ENCODE measurements at places on chromosomes 12 and 14.

DNA sequence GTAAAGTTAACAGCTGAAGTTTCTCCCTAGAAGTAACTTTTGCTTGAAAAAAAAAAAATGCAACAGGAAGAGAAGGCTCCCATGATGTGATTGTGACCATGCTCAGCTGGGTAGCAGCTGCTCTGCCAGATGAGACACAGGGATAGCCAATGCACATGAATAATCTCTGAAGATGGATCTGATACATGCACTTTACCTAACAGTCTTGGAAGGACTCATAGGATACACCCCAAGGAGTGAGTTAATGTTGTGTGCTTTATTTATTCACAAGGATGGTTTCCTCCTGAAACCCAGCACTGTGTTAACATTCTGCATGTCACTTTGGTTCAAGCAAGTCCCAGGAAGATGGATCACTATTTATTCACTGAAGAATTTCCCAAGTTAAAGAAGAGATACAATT, 46.5 kb downstream of the NDUFA12 start:
- no peak for DNase-seq

DNA sequence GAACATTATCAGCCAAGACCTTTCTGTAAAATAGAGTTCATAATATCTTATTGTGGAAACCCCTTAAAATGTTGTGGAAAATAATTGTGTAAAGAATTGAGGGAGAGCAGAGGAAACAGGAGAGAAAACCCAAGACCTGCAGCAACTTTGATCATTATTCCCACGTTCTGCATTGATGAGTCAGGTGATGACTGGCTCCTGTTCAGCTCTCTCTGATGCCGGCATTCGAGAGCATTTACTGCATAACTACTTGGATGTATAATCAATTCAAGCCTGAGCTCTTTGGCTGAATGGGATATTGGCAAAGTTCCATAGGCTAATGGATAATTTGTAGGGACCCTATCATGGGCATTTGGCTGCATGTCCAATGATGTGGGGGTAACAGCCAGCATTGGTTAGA, 176.3 kb upstream of the ARID2 start:
- DNase-seq = no peak

DNA sequence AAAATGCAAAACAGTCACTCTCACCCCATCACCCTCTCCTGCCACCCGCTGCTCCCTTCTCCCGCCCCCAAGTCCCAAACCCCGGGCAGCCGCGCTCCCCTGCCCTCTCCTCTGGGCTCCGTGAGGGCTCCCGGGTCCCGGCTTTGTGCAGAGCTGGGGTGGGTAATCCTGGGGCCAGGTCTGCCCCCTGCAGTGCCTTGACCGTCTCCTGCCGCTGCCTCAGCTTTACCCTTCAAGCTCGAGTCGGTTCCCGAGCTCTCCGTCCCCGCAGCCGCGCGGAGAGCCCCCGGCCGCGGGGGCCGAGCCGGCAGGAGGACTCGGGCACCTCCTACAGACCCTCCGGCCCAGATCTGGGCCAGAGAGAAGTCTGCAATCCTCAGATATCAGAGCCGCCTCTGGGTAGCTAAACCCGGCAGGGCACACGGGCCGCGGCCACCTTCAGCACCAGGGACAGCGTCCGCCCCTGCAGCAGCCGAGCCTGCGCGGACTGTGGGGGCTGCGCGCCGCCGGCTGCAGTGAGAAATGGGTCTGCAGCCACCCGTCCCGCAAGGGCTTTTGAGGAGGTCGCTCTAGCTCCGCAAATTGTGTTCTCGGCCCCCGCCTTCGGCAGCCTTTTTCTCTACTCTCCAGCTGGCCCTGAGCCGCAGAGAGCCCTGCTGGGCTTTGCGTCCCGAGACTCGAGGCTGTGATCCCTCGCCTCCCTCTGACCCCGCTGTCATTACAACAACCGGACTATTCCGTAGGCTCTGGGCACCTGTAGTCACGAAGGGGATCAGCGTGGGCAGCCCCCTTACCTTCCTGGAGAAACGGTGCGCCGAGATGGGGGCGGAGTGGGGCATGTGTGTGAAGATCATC, 1.2 kb downstream of the PRMT8 start:
- DNase-seq = peak; percentile 80

- peak; percentile 45 for DNase-seq
Measured at GRCh38 chr12:13211859-13212664, 15.5 kb downstream of the EMP1 start.

DNA sequence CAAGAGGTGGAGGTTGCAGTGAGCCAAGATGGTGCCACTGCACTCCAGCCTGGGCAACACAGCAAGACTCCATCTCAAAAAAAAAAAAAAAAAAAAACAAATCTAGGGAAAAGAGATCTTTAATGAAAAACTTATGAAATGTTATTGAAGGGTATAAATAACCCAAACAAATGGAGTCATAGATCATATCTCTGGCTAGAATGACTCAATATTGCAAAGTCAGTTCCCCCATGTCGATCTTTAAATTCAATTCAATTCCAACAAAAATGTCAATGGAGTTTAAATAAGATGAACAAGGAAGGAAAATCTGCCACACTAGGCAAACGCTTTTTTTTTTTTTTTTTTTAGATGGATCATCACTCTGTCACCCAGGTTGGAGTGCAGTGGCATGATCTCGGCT, 78.7 kb downstream of the R3HDM2 start:
- no peak for DNase-seq

DNA sequence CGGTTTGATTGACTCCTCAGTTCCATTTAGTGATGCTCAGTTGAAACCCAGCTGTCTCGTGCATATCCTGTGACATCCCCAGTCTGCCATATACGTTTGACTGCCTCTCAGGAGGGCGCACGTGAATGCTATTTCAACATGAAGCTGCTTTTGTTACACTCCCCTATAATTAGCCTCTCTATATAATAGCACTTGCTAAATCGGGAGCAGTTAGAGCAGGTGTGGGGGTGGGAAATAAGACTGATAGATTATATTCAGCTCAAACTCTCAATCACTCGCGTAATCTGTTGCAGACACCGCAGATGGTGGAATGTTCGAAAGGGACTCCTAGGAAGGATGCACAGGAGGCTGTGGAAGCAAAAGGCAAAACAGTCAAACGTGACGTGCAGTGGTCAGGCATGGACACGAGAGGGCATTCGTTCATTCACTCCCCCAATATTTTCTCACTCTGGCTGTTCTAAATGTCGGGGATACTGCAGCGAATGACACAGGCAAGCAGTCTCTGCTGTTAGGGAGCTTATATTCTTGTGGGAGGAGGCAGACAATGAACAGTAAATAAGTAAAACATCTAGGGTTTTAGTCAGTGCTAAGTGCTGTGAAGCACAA, 29.8 kb downstream of the KCNA1 start:
- DNase-seq = peak; percentile 13

- no peak for DNase-seq
Measured at GRCh38 chr14:55851961-55852360, 266.2 kb upstream of the PELI2 start.

DNA sequence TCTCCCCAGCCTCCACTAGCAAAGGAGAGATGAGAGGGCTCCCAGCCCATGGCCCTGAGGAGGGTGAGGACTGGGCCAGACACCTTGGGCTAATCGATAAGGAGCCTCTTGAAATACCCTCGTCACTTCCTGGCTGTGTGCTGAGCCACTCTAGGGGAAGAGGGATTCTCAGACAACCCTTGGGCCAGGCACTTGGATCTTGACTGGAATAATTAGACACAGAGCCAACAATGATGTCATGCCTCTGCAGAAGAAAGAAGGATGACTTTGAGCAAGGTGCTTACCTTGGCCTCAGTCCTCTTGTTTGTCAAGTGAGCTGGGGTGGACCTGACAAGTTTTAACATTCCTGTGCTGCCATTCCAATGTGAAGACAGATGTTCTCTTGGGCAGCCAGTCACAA, 83.1 kb downstream of the LRRC74A start:
- DNase-seq = no peak

DNA sequence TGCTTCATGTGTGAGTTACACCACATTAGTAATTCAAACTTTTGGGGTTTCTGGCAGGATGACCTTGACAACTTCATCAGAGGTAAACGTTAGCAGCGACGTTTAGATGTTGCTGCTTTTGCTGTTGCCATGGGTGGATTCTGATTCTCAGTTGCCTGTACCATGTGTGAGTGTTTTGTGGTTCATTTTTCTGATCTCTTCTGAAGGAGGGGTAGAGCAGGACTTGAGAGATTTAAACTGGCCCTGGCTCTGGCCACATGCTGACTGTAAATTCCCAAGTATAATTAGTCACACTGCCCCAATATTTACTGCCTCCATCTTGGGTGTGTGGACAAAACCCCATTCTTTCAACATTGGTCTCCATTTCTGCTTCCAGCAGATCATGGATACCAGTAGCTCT, 110.4 kb downstream of the ETV6 start:
- DNase-seq = no peak

DNA sequence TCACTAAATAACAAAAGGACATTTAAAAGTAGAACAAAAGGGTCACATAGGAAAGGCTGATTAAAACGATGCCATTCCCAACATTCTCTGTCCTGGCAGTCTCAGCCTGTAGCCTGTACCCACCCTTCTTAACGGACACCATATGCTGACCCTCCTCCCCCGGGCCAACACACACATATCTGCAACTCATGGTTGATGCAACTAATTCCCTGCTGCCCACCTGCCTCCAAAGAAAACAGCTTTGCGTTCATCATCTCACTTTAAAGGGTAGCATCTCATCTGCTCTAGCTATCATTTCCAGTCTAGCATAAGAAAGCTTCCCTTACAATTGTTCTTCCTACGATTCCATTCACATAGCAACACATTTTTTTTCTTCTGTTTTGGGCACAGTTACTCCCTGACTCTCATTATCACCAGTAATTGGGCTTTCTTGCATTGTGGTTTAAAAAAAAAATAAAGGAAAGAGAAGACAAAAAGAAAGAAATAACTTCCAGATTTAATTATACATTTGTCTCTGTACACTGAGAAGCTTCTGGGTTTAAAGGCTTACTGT, 92.9 kb downstream of the KCNC2 start:
- DNase-seq = no peak

DNA sequence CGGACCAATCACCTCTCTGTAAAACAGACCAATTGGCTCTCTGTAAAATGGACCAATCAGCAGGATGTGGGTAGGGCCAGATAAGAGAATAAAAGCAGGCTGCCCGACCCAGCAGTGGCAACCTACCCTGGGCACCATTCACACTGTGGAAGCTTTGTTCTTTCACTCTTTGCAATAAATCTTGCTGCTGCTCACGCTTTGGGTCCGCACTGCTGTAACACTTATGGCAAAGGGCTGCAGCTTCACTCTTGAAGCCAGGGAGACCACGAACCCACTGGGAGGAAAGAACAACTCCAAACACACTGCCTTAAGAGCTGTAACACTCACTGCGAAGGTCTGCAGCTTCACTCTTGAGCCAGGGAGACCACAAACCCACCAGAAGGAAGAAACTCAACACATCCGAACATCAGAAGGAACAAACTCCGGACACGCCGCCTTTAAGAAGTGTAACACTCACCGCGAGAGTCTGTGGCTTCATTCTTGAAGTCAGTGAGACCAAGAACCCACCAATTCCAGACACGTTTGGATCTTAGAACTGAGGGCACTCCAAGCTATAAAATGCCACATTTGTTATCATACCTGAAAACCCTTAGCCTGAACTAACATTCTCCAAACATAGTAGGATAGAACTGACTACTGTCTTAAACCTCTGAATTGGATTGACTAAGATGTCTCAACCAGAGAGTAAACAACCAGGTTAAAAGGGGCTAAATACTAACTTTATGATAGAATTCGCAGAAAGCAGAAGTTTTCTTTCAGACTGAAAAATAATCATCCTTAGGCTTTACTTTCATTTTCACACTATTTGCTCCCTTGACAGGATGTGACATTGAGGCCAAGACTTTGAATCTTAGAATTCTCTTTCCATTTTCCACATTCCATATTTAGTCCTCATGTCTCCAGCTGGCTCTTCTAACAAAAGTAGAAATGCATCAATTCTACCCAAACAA, 33.6 kb downstream of the CDKL1 start:
- no peak for DNase-seq

DNA sequence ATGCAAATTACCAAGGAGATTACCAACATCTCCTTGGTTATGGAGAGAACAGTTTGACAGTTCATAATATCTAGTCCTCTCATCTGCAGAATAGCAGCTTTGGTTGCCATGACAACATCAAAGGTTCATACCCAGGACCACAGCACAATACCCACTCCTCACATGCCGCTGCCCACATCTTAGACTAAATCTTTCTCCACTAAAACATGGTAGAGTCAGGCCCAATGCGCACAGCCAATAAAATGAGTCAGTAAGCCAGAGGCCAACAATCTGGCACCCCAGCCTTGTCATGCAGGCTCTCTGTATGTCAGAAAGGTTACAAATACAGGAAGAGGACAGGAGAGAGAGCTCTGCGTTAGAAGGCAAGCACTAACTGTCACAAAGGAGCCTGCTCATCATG, 70.6 kb downstream of the KCNK10 start:
- DNase-seq = no peak

DNA sequence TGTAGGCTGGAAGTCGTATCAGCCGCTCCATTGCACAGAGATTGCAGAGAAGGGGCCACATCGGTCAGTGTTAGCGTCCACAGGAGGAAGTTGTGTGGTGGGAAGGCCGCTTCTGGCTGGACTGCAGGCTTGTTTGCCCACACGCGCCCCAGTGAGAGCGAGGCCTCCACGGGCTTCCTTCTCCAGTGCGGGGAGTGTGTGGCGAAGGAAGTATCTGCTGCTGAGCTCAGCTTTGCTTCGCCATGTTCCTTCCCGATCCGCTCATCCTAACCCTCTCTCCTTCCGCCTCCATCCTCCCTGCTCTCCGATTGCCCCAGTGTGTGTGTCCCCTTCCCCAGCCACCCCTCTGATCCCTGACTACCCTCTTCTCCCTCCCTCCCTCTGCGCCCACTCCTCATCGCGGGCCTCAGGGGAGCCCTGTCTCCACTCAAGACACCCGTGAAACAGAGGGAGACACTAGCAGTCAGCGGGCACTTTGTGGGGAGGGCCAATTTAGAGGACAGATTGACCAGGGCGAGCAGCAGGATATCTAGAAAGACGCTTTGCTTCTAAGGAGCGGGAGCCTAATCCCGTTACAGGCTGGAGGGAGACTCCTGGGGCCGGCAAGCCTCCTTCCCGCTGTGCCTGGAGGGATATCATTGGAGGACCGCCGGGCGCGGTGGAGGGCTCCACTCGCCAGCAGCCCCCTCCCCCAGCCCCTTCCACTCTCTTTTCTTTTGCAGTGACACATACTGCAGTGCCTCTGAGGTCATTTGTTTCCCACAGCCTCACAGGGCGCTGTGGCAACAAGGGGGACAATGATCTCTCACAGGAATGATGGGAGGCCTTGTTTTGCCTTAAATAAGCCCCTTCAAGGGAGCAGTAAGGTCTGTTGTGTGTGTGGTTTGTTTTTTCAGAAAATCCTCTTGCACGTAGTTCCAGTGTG, 428.8 kb downstream of the ZFP36L1 start:
- no peak for DNase-seq

DNA sequence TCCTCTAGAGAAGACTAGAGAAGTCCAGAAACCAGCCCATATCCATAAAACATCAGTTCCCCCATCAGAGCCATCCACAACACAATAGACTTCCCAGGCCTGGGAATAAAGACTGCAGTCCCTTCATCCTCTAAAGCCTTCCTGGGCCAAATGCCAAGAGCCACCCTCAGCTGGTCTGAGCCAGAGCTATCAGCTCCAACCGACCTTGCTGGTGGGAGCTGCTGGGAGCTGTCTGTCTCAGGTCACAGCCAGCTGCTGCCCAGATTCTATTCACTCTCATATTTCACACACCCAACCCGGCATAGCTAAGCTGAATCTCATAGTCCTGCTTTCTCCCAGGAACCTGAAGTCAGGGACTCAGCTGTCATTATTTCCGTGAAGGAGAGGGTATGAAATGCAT, 10.9 kb upstream of the TFCP2 start:
- no peak for DNase-seq

- DNase-seq = no peak
Measured at GRCh38 chr12:4954621-4955354, 45.1 kb downstream of the KCNA1 start.

- DNase-seq = no peak
Measured at GRCh38 chr14:102125546-102125945, 14.2 kb upstream of the WDR20 start.

Data from AG08395 (cell line).